ENCODE measurements at places on chromosomes 13 and 19. TPM values are rescaled to one million over a fixed set of nuclear protein-coding genes. Genes with fewer than 3 reads are reported as not detected.

TSKS gene
- total RNA-seq = 0.57 TPM

CCDC169 gene
- total RNA-seq = 0.83 TPM

FFAR2 gene
- 1.7 TPM for total RNA-seq

ANKRD24 gene
- 2.5 TPM for total RNA-seq

CEACAM4 gene
- 3.3 TPM for total RNA-seq

CEACAM21 gene
- not detected for total RNA-seq

PRODH2 gene
- total RNA-seq = not detected

IFNL3 gene
- total RNA-seq = not detected

ZNF71 gene
- total RNA-seq = 14.1 TPM

RNF17 gene
- total RNA-seq = not detected

CXCL17 gene
- not detected for total RNA-seq

SIGLECL1 gene
- total RNA-seq = not detected

NKG7 gene
- 2.4 TPM for total RNA-seq
